ENCODE measurements at places on chromosomes 16 and 17.
A peak's percentile ranks its signal among the peaks of the same experiment; 100 is the strongest.

GRCh38 chr17:34485999-34486398 is 93.4 kb upstream of the TMEM132E start:
- no peak for DNase-seq

GRCh38 chr16:27475561-27475960 is 73.6 kb downstream of the IL21R start:
- DNase-seq, result no peak

- DNase-seq, result peak; percentile 78
Observed at GRCh38 chr17:39926588-39927100, 757 bp downstream of the ORMDL3 start.

GRCh38 chr16:17509194-17509593 is 38.4 kb upstream of the XYLT1 start:
- DNase-seq, result no peak

- DNase-seq, result no peak
Observed at GRCh38 chr16:65336160-65336559, 214.3 kb upstream of the CDH11 start.

DNA sequence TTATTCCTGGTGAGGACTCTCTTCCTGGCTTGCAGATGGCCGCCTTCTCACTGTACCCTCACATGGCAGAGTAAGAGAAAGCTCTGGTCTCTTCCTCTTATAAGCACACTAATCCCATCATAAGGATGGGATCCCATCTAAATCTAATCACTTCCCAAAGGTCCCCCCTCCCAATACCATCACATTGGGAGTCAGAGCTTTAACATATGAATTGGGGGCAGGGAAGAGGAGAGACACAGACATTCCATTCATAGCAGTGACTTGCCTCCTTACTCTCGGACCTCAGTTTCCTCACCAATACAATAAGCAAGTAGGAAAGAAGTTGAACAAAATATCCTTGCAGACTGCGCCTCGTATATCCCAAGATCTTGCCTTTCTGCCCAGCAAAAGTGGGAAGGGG is 1.7 kb downstream of the CLEC19A start:
- DNase-seq, result no peak

DNA sequence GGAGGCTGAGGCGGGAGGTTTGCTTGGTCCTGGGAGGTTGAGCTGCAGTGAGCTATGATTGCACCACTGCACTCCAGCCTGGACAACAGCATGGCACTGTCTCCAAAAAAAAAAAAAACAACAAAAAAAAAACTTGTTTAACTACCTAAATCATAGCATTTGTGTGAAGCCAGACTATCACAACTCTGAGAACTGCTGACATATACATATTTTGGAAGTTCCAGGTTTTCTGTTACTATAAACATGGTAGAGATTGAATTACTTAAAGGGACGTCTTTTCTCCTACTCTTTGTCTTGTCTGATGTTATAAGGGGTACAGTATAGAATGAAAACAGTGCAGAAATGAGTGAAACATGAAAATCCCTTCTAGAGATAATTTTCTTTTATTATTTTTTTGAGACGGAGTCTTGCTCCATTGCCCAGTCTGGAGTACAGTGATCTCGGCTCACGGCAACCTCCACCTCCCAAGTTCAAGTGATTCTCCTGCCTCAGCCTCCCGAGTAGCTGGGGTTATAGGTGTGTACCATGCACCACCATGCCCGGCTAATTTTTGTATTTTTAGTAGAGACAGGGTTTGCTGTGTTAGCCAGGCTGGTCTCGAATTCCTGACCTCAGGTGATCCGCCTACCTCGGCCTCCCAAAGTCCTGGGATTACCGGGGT is 18.4 kb downstream of the ABCC1 start:
- DNase-seq, result no peak

DNA sequence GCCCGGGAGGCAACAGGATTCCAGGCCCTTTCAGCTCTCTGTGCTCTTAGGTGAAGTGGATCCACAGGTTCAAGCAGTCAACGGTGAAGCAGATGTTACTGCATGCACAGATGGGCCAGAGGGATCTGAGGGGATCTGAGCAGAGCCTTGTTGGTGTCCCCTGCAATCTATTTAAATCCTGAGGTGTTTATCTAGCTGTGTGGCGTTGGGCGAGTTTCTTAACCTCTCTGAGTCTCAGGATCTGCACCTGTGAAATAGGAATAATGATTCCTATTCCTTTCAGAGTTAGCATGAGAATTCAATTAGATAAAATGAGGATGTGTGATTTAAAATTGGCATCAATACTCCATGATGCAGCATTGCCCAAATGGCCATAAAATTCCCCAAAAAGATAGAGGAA is 237.3 kb upstream of the CDH5 start:
- DNase-seq, result no peak

- DNase-seq, result no peak
Observed at GRCh38 chr17:58388302-58389190, 28.8 kb downstream of the RNF43 start.

DNA sequence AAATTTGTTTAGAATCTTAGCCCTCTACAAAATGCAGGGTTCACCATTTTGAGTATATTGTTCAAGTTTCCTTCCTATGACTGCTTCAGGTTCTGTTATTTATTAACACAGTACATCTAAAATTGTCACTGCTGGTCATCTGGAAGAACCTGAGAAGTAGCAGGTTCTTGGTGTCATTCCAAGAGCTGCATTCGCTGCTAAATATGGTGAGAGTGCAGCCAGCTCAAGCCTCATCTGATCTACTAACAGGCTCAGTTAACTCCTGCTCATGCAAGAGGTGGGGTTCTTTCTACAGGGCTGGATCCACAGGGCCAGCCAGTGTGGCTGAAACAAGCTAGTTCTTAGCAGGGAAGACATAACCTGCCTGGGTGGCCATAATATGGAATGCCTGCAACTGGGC is 1946.1 kb downstream of the TP53TG3F start:
- DNase-seq, result no peak

DNA sequence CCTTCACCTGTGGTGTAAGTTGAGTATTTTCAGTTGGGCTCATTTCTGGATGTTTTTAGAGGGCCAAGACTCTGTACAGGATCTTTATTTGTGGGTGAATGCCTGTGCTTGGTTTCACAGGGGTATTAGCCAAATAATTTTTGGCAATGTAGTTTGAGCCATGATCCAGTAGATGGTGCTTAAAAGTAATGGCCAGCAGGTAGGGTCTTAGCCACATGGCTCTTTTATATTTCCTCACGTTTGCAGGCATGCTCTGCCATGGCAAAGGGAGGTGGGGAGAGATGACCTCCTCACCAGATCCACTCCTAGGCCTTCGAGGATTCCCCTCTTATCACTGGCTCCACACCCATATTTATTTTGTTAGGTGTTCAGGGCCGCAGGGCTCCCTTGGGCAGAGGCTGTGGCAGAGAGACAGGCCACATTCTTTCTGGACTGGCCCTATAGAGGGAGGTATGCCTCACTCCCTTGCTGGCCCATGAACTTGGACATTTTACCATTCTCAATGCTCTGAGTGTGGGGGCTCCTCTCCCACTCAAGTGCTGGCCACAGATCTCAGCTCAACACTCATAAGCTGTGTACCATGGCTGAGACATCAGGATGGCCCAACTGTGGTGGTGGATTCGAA is 417.1 kb downstream of the XYLT1 start:
- no peak for DNase-seq

DNA sequence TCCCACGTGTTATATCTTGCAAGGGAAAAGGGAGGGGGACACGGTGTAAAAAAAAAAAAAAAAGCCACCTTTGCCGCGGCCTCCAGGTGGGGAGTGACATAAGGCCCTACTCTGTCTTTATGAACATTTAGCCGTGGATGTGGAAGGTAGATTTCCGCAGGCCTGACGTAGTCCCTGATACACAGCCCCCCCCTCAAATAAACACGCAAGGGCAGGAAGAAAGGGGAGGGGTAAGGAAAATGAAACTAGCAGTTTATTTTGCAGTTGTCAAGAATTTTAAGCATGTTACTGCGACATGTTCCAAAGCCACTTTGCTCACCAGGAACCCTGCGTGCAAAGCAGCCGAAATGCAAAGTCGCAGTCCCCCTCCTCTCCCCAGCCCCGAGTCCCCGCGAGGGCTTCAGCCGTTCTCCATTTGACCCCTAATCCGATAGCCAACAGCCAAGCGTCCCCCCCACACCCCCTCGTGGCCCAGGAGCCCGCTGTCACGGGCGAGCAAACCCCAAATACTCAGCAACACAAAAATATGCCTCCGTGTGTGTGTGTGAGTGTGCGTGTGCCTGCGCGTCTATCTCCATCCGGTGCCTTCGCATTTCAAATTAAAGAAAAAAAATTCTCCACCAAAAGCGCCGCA is 1.2 kb downstream of the CBX4 start:
- DNase-seq, result peak; percentile 53

GRCh38 chr16:62408760-62409159 is 372.5 kb upstream of the CDH8 start:
- no peak for DNase-seq

GRCh38 chr16:62201911-62202310 is 165.7 kb upstream of the CDH8 start:
- DNase-seq, result no peak

GRCh38 chr17:51439395-51440229 is 179.3 kb downstream of the UTP18 start:
- DNase-seq, result no peak

GRCh38 chr17:50682938-50683337 is 24.8 kb downstream of the ANKRD40 start:
- DNase-seq, result no peak

DNA sequence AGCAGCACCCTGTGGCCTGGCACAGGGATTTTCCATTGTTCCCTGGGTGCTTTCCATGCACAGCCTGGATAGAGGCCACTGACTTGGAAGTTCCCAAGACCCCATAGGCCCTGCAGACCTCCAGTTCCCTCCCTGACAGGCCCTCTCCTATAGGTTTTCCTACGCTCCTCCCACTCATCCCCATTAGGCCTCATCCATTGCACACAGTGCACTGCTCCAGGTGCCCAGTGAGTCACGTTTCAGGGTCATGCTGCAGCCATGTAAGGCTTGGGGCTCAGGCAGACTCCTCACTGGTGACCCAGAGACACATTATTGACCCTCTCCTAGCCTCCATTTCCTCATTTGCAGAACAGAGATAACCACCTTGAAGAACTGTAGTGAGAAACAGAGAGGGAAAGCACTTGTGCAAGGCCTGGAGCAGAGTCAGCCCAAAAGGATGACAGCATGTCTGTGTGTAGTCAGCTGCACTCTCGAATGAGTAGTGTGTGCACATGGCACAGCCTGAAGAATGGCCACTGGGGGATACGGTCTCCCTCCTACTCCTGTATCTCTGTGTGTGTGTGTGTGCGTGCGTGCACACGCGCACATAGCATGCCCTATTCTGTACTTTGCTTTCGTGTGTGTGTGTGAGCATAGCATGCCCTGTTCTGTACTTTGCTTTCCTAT is 26.8 kb downstream of the DRC3 start:
- DNase-seq, result no peak
